AG04450 (cell line): ENCODE measurements at places on chromosomes 11 and 22. TPM values are rescaled to one million over a fixed set of nuclear protein-coding genes. Genes with fewer than 3 reads are reported as not detected.

- no peak for DNase-seq
Measured at GRCh38 chr11:128189823-128190222, 397.5 kb downstream of the ETS1 start.

- DNase-seq: no peak
Measured at GRCh38 chr11:8732324-8732670, 49.7 kb downstream of the RPL27A start.

DNA sequence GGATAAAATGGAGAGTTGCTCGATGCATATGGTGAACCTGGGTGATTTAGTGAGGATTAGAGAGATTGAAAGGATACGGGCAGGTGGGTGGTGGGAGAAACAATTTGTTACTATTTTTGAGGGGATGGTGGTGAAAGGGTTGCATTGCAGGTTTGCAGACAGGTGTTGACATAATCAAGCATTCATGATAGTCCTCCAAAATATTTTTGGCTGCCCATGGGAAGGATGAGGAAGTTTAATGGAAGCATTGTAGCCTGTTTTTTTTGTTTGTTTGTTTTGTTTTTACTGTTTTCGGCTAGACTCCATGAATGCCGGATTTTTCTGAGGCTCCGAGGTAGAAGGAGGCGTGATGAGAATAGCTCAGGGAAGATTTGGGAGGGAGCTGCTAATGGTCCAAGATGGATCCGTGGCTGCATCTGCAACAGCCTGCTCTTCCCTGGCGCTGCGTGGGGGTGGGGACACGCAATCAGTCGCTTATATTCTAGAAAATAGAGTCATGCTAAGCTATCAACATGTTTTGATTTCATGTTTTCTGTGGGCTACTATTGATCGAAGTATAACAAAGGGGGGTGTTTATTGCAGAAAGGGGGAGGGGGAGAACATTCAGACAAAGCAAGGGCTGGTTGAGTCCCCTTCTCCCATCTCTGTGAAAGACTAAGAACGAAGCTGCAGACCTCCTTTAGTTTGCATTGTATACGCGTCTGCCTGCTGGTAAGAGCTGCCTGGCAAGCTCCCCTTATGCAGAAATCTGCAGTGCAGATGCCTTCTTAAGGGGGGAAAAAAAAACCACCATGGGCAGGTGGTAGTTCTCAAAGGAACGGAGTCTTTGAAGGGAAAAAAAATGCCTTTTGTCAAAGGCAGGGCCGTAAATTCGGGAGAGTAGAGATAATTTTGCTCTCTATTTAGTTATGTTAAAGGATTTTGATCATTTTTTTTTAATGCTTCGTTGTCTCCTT, 1.0 kb downstream of the RTN3 start:
- no peak for DNase-seq

GRCh38 chr11:111922803-111923202, 4.1 kb downstream of the C11orf52 start:
- DNase-seq: no peak

GRCh38 chr11:6660712-6661111, 5.1 kb upstream of the DCHS1 start:
- DNase-seq: no peak

- no peak for DNase-seq
Measured at GRCh38 chr11:26556582-26556981, 15.5 kb downstream of the MUC15 start.

- DNase-seq: no peak
Measured at GRCh38 chr11:107508858-107509244, 51.2 kb upstream of the CWF19L2 start.

GRCh38 chr11:6438979-6439571, 1.7 kb downstream of the HPX start:
- no peak for DNase-seq

- DNase-seq: no peak
Measured at GRCh38 chr11:57476047-57476756, 15.9 kb downstream of the RTN4RL2 start.

GRCh38 chr11:78265326-78265725, 76.6 kb downstream of the USP35 start:
- DNase-seq: no peak

DNA sequence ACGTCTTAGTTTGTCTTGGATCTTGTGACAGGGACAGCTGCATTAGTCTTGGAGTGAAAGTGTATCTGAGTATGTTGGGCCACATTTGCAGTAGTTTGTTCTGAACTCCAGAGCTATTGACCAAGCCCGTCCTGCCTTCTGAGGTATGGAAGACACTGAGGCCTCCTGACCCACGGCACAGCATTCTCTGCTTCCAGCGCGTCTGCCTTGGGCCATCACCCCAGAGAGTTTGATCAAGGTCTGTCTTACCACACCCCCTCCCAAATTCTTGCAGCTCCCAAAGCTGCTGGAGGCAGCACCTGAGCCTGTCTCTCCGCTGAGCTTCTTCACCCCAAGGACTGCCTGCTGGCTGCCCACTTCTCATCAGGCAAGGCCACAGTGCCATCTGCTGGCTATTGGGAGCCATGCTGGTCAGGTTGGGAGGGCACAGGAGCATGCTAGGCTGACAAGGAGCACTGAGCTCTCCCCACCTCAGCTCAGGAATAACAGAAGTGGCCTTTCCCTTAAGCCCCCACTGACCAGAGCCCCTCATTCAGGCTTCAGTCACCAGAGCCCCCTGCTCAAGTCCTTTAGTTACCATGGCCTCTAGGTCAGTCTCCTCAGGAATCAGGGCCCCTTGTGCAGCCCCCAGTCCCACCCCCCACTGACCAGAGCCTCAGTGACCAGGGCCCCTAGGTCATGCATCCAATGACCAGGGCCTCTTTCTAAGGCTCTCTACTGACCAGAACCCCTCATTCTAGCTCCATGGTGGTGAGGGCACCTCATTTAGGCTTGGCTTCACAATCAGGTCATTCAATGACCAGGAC, 27.2 kb upstream of the SMPD1 start:
- peak; percentile 54 for DNase-seq

GRCh38 chr11:45771193-45771565, 33.8 kb upstream of the SLC35C1 start:
- no peak for DNase-seq

DNA sequence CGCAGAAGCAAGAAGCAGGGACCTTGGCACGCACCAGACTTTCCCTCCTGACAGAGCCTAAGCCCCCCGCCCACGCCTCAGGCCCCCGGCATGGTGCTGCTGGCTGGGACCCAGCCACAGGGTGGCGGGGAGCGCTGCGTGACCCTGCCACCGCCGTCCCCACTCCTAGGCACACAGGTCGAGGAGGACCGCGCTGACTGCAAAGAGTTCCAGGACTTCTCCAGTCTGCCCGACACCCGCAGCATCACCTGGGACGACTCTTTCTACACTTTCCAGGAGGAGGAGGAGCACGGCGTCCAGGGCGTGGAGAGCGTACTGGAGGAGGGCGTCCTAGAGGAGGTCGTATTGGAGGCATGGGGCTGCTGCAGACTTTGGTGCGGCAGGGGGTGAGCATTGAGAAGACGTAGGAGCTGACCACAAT, 103.7 kb downstream of the TRIM51G start:
- DNase-seq: no peak

GRCh38 chr11:43908683-43909082, 28.1 kb downstream of the ALKBH3 start:
- DNase-seq: no peak

- no peak for DNase-seq
Measured at GRCh38 chr22:46596819-46597218, 23.4 kb upstream of the GRAMD4 start.

- no peak for DNase-seq
Measured at GRCh38 chr11:15186146-15186545, 71.4 kb downstream of the INSC start.

- DNase-seq: no peak
Measured at GRCh38 chr22:37182101-37182948, 5.7 kb downstream of the C1QTNF6 start.

SCGB1D2 gene
- polyA plus RNA-seq: not detected in 2 replicates

ZNF280B gene
- 1.6 and 2.3 TPM in 2 replicates for polyA plus RNA-seq

DERL3 gene
- 0.19 and 0.27 TPM in 2 replicates for polyA plus RNA-seq

KCNJ11 gene
- not detected in 2 replicates for polyA plus RNA-seq

SCN4B gene
- 0.10 and 0.11 TPM in 2 replicates for polyA plus RNA-seq

OSM gene
- polyA plus RNA-seq: not detected in 2 replicates
